ENCODE measurements at places on chromosomes 2 and 18.
A peak's percentile ranks its signal among the peaks of the same experiment; 100 is the strongest.

- no peak for DNase-seq
Observed at GRCh38 chr2:11699686-11700670, 30.0 kb upstream of the NTSR2 start.

DNA sequence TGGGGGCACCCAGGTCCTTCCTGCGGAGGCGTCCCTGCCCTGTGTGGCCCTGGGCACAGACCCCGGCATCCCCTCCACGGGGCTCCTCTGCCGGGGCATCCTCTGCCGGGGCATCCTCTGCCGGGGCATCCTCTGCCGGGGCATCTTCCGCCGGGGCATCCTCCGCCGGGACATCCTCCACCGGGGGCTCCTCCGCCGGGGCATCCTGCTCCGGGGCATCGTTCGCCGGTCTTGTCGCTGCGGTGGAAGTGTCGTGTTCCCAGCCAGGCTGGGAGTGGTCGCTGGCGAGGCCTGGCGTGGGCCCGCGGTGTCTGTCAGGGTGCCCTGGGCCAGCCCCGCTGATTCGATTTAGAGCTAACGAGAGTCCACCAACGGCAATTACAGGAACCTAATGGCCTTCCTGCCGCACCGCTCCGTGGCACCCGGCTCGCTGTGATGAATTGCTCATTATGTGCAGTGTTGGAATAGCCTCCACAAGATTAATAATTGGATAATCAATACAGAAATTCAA lies 115.1 kb downstream of the NFATC1 start:
- DNase-seq, result no peak

GRCh38 chr2:188364033-188364630 lies 72.5 kb downstream of the GULP1 start:
- DNase-seq, result no peak

GRCh38 chr2:144922519-144922918 lies 402.6 kb upstream of the ZEB2 start:
- DNase-seq, result peak; percentile 64

- DNase-seq, result no peak
Observed at GRCh38 chr18:68387246-68387645, 327.7 kb downstream of the TMX3 start.

- no peak for DNase-seq
Observed at GRCh38 chr2:86453836-86454235, 12.7 kb downstream of the KDM3A start.

DNA sequence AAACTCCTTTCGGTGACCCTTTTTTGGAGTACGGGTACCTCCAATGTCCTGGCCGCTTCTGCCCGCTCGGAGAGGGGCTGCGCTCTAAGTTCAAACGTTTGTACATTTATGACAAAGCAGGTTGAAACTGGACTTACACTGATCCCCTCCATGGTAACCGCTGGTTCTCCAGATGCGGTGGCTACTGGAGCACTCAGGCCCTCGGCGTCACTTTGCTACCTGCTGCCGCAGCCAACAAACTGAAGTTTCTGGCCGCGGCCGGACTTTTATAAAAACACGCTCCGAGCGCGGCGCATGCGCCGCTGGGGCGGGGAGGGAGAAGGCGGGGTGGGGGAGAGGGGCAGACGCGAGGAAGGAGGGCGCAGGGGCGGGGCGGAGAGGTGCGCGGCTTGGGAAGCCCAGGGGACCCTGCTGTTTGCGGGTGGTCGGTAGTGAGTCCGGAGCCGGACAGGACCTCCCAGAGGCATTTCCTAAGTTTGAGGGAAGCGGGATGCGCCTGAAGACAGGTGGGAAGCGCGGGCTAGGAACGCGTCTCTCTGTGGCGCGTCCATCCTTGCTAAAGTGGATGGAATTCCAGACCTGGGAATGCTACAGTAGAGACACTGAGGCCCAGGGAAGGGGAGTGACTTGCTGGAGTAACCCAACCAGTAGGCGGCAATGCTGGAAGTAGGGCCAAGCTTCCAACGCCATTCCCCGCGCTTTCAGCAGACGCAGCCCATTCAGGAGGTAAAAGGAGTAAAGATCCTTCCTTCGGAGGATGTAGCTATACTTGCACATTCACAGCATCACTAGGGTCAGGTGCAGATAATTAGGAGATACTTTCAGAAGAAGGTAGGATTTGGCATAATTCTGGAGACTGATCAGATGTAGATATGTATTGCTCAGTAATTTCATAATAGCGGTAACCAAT lies at the start of gene CXCR4:
Gene CXCR4, minus strand, starts transcription at position 241 of the 910 bp plus-strand sequence. Its CDS starts 89 bp downstream, at position 152.
- peak; percentile 85 for DNase-seq

GRCh38 chr2:190507135-190507534 lies 27.4 kb downstream of the NEMP2 start:
- DNase-seq, result no peak

- no peak for DNase-seq
Observed at GRCh38 chr18:76496194-76496890, 1.3 kb upstream of the ZNF516 start.

DNA sequence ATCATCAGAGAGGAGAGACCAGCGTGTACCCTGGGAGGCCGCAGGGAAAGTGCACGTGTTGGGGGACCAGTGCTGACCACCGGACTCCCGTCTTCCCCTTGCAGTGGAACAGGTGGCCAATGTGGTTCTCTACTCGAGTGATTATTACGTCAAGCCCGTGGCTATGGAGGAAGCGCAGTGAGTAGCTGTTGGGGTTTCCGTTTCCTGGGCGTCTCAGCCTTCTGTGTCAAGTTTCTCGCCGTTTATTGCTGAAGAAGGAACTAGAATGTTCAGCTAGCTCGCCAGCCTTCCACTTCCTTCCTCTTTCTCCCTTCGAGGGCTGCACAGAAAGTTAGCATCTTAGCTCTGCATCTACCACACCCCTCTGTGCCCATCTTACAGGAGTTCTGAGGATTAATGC lies 22.8 kb upstream of the DGKD start:
- peak; percentile 77 for DNase-seq

DNA sequence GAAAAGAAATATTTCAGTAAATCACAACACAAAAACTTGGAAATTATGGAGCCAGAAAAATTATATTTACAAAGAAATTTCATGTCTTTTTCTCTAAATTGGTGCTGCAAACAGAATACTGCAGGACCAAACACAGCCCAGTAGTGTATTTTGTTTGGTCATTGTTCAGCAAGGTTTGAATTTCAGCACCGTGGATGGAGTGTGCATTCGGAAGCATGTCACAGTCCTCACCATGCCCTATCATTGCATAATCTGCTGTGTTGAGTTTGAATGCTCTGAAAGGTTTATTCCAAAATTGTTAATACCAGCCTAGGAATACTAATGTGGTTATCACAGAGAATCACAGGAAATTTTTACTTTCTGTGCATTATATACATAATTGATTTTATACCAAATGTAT lies 296.7 kb downstream of the METTL4 start:
- no peak for DNase-seq

- no peak for DNase-seq
Observed at GRCh38 chr2:19547321-19547720, 188.9 kb upstream of the OSR1 start.

GRCh38 chr2:24969784-24970183 lies 2.0 kb downstream of the DNAJC27 start:
- DNase-seq, result no peak

DNA sequence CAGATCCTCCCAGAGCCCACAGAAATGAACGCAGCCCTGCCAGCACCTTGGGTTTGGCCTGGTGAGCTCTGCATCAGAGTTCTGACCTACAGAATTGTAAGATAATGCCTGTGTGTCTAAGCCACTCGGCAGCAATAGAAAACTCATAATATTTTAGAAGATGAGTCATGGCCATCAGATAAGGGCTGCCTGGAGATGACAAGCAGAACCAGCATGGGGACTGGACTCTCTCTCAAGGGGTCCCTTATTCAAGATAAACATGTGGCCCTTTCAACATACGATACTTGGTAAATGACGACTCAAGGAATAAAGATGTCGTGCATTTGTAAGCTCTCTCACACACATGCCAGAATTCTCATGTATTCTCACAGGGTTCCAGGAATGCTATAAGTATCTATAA lies 8.5 kb upstream of the AGAP1 start:
- no peak for DNase-seq

DNA sequence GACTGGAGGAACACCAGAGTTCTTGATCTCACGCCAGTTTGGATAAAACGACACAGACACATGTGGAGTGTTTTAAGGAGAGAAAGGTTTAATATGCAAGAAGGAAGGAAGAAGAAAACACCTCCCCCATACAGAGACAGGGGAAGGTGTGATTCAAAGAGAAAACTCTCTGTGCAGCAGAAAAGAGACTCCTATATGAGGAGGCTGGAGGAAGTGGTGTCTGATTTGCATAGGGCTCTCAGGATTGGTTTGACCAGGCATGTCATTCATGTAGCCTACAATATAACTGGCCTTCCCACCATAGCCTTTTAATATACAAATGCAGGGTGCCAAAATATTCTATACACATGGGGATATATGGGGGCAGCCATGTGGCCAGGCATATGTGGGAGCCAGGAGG lies 1386.5 kb downstream of the RPIA start:
- no peak for DNase-seq

Measured in activated CD4-positive, alpha-beta T cell treated with anti-CD3 and anti-CD28 coated beads, Interleukin-2, Interleukin-4, amounts not matched to agents 100 ng/mL and 50 ng/mL, durations not matched to agents 16 hours and 8 hours (primary cell).